Neural crest cell (in vitro differentiated cells): ENCODE measurements at places on chromosomes 6 and 20.

- no peak for DNase-seq
Observed at GRCh38 chr6:15615802-15616201, 47.0 kb downstream of the DTNBP1 start.

- no peak for DNase-seq
Observed at GRCh38 chr6:39800034-39801032, 8.2 kb downstream of the DAAM2 start.

DNA sequence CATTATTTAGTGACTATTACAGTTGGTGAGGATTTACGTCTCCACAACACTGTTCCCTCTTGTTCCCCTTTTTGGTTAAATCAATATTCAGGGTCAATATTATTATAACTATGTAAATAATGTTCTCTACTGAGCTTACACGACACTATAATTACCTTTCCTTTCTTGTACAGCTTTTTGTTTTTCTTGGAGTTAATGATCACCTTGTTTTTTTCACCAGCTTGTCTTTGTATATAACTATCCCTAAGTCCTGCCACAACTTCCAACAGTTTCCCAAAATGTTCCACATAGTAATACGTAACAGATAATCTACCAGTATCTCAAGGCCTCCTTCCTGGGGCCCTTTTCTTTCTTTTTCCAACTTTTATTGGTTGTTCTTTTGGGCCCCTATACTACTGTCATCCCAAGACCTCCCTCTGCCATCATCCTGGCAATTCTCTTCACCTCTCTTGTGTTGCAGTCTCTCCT is 142.0 kb upstream of the SOX4 start:
- DNase-seq: no peak

GRCh38 chr6:103326760-103327757 is 1532.7 kb downstream of the HACE1 start:
- DNase-seq: no peak

DNA sequence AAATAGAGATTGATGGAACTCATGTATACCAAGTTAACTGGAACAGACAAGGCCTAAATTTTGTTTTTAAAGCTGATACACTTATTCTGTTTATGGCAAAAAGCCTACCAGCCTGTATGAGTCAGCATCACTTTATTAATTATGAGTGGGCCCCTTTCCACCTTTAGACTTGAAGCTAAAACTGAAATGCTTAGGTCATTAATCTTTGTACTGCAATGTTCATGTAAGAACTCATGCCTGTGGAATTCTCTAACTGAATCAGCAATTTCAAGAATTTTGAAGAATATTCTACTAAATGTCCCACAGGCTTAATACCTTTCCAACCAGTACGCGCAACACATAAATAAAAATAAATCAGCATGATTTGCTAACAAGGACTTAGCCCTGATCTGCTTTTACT is 140.2 kb upstream of the PHACTR1 start:
- no peak for DNase-seq

GRCh38 chr6:31397901-31398525 is 5.4 kb upstream of the MICA start:
- DNase-seq: no peak

GRCh38 chr6:135488023-135488422 is 9.5 kb downstream of the AHI1 start:
- DNase-seq: no peak

GRCh38 chr20:59246691-59247400 is 53.6 kb upstream of the EDN3 start:
- no peak for DNase-seq

DNA sequence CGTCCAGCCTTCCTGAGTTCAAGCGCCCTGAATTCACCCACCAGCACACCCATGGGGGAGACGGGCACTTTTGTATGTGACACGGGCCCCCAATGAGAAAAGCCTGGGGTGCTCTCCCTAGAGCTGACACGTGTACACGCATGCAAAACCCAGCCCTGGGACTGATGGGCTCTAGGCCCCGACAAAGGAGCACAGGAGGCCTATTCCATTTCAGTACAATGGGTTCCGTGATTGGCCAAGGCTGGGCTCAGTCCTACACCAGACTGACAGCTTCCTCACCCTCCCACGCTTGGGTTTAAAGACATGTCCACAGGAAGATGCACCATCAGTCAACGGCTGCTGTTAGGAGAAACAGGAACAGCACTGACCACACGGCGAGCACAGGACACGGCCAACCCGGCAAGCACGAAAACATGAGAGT is 8.8 kb downstream of the ZBTB46 start:
- DNase-seq: no peak

DNA sequence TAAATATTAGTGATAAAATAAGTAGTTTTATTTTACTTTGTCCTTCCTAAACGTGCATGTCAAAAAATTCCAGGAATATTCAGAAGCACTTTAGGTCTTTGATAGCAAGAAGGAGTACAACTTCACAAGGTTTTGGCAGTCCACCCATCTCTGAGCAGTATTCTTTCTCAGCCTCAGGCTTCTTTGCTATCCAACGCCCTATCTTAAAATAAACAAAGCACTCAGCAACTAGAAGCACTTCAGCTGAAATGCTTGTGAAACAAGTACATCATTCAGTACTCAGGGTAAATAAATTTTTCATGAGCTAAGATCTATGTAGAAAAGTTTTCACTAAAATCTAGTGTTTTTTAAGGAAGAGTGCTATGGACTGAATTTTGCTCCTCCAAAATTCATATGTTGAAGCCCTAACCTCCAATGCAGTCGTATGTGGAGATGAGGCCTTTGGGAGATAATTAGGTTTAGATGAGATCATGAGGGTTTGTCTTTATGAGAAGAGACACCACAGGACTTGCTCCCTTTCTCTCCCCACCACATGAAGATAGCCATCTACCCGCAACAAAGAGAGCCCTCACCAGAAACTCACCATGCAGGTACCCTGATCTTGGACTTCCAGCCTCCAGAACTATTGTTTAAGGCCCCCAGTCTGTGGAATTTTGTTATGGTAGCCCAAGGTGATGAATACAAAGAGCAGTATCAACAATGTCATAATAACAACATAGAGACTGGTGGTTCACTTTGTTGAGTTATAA is 539.1 kb downstream of the TFAP2A start:
- no peak for DNase-seq

GRCh38 chr6:107730106-107730505 is 94.0 kb downstream of the SCML4 start:
- no peak for DNase-seq

GRCh38 chr6:111399626-111400025 is 83.4 kb downstream of the REV3L start:
- no peak for DNase-seq
